NCI-H1694 (cell line): ENCODE measurements at places on chromosomes 5 and 9.

DNA sequence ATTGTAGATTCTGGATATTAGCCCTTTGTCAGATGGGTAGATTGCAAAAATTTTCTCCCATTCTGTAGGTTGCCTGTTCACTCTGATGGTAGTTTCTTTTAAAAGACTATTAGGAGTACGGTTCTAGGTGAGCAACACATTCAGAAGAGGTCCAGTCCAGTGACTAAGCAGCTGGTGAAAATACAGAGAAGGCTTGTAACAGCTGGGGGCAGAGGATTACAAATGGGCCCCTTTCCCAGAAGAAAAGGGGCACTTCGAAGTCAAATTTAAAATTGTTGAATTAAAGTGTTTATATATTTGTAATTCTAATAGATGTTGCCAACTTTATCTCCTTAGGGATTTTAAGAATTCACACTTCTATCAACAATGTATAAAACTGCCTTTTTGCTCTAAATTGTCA lies 720.5 kb downstream of the TLE4 start:
- DNase-seq: no peak

DNA sequence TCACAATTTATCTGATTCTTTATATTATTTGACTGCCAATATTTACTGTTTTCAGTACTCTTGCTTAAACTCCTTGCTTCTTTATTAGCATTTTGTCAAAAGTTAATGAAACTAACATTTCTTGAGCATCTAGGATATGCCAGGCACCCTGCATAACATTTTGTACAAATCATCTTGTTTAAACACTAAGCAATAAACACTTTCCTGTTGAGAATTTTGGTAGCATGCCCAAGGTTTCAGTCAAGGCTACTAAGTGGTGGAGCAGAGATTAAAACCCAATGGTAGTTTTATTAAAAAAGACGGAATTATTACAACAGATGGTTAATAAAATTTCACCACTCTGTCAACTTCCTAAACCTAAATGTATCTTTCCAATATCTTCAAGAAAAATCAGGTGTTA lies 43.2 kb downstream of the SKIC3 start:
- no peak for DNase-seq

- no peak for DNase-seq
Observed at GRCh38 chr5:14713476-14714390, 49.2 kb downstream of the OTULIN start.

- no peak for DNase-seq
Observed at GRCh38 chr5:141973871-141974595, 5.1 kb downstream of the RNF14 start.

- DNase-seq: no peak
Observed at GRCh38 chr5:164244-164643, 27.1 kb upstream of the LRRC14B start.

- DNase-seq: no peak
Observed at GRCh38 chr9:106334081-106334480, 528.9 kb upstream of the ZNF462 start.

DNA sequence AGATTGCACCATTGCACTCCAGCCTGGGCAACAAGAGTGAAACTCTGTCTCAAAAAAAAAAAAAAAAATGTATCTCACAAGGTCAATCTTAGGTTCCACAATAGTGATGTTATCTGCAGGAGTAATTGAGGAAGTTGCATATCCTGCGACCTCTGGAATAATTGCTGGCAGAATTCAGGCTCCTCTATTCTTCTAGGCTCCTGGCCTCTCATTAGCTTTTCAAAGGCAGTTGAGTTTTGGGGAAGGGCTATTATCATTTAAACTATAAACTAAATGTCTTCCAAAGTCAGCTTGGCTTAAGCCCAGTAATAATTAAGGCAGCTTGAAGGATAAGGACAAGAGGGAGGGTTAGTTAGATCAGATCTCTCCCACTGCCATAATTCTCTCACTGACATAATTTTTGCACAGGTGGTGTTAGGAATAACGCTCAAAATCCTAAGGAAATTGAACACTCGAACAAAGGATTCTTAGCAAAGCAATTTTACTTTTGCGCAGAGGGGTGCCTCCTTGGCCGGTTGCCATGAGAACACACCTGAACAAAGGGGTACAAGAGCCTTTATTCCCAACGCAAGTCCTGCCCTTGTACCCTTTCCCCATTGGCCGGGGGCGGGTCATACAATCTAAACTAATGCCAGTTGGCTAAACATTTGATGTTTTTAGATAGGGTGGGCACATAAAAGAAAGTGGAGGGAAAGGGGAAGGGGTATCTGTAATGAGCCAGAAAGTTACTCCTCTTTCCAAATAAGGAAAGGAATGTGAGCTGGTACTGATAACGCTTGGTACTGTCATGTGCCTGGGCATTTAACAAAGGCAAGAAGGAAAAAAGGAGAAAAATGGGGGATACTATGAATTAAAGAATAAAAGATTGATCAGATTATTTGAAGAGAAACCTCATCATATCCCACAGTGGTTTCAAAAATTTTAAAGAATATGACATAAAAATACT lies 106.4 kb upstream of the CCNG1 start:
- DNase-seq: no peak

GRCh38 chr5:123549256-123549904 lies 37.4 kb downstream of the CSNK1G3 start:
- DNase-seq: no peak

DNA sequence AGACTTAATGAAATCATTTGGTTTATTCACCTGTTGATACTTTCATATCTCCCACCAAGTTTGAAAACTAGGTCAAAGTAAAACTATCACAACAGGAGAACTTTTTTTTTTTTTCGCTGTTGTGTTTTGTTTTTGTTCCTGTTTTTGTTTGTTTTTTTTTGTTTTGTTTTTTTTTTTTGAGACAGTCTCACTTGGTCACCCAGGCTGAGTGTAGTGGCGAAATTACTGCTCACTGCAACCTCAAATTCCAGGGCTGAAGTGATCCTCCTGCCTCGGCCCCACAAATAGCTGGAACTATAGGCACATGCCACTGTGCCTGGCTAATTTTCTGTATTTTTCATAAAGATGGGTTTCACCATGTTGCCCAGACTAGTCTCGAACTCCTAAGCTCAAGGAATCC lies 49.3 kb downstream of the MLLT3 start:
- no peak for DNase-seq

GRCh38 chr9:5305741-5306140 lies 1.2 kb upstream of the RLN2 start:
- DNase-seq: no peak
